ENCODE measurements at places on chromosomes 2 and 18.

DNA sequence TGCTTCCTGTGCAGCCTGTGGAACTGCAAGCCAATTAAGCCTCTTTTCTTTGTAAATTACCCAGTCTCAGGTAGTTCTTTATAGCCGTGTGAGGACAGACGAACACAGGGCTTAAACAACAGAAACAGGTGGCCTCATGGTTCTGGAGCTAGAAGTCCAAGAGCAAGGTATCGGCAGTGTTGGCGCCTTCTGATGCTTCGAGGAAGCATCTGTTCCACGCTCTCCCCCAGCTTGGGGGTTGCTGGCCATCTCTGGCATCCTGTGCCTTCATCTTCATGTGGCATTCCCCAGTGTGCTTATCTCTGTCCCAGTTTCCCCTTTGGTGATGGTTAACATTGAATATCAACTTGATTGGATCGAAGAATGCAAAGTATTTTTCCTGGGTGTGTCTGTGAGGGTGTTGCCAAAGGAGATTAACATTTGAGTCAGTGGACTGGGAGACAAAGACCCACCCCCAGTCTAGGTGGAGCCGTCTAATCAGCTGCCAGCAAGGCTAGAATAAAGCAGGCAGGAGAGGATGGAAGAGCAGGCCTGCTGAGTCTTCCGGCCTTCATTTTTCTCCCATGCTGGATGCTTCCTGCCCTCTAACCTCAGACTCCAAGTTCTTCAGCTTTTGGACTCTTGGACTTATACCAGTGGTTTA lies 287.6 kb downstream of the PHLPP1 start:
- no peak for DNase-seq

DNA sequence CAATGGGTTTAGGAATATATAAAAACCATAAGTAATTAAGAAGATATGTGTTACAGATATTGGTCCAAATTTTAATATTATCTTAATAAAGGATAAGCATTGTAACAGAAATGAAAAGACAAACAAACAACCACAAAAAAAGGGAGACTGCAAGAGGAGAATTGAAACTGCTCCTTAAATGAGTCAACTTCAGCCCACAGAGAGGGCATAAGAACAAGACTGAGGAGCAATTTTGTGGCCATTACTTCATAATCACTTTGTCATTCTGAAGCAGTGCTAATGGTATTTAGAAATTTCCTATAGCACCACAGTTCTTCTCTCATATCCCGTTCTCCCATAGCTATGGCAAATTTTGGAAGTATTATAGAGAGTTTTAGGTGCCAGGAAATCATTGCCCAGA lies 193.2 kb upstream of the HNMT start:
- no peak for DNase-seq

- DNase-seq, result no peak
Measured at GRCh38 chr2:109085912-109086742, 42.9 kb upstream of the SH3RF3 start.

DNA sequence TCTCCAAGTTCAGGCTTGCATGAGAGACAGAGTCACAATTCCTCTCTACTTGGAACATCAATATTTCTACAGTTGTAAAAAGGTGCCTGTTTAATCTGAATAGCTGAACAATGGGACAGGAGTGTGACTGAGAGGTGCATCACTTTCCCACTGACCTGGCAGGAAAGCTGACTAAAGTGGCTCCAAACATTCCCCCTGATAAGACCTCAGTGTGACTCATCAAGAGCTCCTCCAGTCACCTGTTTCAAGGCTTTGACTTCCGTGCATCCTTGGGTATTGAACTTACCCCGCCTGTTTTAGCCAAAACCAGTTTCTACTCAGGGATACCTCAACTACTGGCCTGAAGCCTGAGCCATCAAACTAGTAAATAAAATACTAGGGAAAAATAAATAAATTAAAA lies 453.9 kb upstream of the DDX18 start:
- DNase-seq, result no peak

DNA sequence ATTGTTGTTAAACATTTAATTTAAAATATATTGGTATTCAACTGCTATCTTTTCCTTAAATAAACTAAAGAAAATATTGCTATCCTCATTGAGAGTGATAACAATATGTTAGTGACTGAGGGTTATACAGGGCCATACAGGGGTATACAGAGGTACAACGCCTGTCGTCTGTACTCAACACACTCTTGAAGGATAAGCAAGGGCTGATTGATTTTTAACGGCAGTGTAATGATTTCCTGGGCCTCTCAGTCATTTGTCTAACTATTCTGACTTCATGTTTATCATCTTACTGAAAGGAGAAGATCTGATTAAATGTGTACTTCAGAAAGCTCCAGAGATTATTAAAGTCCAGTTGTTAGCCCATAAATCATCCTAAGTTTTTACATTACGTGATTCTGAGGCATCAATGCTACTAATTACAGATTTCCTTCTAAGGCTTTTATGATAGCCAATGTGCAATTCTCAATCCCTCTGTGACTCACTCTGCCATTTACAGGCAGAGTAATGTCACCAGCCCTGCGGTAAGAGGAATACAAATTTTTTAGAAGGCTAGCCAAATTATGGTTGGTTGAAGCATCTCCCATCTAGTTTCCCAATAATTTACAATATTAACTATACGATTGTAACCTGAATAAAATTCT lies 893.0 kb upstream of the CHAC2 start:
- no peak for DNase-seq

DNA sequence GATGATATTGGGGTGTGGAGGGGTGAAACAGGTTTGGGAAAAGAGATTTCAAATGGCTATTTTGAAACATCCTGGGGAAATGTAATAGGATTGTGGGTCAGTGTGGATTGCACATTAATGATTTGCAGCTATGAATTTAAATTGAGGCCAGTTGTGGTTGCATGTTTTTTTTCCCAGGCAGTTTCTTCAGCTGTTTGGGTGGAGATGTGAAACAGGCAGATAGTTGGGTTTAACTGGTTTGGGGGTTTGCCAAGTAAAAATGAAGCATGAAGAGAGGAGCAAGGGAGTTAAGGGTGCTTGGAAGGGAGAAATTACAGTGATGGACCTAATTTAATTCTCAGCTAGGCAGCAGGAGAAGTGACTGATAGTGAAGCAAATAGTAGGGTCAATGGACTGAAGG lies 16.8 kb downstream of the GPD2 start:
- DNase-seq, result no peak

DNA sequence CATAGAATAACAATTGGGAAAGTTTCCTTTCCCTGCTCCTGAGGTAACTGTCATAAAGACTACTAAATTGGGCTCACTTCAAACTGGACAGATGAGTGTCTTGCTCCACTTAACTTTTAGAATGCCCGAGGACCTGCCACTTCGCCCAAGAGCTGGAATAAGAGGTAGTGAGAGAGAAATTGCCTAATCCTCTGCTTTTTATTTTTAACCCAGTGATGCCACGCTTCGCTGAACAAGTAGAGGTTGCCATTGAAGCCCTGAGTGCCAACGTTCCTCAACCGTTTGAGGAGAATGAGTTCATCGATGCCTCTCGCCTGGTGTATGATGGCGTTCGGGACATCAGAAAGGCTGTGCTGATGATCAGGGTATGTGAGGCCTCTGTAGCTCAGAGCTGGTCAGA lies 269.4 kb upstream of the LRRTM1 start:
- DNase-seq, result no peak

DNA sequence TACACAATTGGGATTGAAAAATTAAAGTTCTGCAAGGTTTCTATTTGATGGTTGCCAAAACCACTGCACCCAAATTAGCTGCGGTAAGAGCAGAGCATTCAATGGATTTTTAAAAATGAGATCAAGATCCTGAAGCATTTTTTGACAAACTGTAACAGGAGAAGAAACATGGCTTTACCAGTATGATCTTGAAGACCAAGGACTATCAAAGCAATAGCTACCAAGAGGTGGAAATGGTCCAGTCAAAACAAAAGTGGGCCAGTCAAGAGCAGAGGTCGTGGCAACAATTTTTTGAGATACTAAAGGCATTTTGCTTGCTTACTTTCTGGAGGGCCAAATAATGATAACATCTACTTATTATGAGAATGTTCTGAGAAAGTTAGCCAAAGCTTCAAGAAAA lies 186.8 kb downstream of the RDH14 start:
- DNase-seq, result no peak

GRCh38 chr2:140808820-140809219 lies 1322.0 kb downstream of the LRP1B start:
- DNase-seq, result no peak

DNA sequence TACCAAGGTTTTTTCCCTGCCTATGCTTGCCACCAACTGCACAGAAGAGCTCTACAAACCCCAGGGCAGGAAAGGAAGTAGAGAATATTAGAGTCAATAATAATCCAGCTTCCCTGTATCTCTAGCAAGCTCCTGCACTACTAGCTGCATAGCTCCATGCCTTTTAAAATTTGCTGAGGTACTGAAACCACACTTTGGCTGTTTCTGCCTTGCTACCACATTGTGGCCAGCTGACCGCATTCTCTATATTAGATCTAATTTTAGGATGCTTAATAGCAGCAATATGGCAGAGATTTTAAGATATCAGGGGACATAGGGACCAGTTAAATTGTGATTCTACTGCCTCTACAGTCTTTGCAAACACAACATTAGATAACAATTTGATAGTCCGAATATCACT lies 534.6 kb downstream of the MBD2 start:
- DNase-seq, result no peak

DNA sequence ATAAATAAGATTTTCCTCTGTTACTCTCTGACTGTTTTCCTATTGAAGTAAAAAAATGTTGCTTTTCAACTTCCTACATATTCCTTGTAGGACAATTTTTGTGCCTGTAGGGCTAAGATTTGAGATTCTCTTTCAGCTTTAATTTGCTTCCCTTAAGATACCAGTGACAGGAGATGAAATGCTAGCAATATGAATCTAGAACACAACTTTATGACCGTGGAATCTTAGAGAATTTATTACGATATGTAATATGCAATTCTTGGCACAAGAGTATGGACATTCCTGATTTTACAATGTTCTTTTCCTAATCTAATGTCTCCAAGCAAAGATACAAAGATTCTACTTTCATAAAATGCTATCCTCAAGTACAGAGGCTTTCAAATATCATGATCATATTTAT lies 180.9 kb downstream of the KCNE4 start:
- no peak for DNase-seq

DNA sequence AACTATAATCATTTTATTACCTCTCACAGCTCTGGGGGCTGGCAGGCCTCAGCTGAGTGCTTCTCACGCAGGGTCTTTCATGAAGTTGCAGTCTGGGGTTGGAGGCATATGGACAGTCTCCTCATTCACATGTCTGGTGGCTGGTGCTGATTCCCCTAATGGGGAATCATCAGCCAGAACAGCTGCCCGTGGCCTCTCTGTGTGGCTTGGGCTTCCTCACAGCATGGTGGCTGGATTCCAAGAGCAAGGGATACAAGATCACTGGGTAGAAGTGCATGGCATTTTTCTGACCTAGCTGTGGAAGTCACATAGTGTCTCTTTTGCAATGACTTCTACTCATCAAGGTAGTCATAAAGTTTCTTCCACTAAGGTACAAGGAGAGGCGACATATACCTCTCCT lies 59.0 kb upstream of the LAPTM4A start:
- DNase-seq, result no peak

- no peak for DNase-seq
Measured at GRCh38 chr18:65938592-65939372, 188.0 kb downstream of the CDH7 start.

- DNase-seq, result no peak
Measured at GRCh38 chr2:119267604-119268003, 44.0 kb downstream of the STEAP3 start.

GRCh38 chr18:61922435-61922834 lies 29.6 kb upstream of the RNF152 start:
- no peak for DNase-seq

- DNase-seq, result peak; percentile 31
Measured at GRCh38 chr2:134218930-134219658, 34.8 kb upstream of the MGAT5 start.

GRCh38 chr2:101341901-101342624 lies 33.6 kb upstream of the RNF149 start:
- peak; percentile 43 for DNase-seq

DNA sequence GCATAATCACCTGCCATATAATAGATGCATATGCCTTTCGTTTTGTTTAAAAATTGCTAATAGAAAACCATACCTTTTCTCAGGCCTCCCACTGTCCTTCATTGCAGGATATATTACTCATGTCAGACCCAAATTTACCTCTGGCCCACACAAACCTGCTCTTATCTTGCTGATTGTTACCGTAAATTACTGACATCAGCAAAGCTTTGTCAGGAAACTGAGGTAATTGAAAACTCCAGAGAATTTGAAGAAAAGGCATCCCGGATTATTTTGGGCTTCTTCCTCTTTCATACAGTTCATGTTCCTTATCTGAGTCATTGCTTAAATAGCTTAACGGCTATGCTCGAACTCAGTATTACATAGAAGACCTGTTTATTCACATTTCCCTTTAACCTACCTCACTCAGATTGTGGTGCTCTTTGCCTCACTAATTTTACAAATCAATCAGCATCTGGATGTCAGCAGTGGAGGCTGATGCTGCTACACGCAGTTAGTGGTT lies 145.7 kb downstream of the ZEB2 start:
- DNase-seq, result no peak

GRCh38 chr2:217049956-217050355 lies 190.1 kb upstream of the TNP1 start:
- DNase-seq, result no peak

GRCh38 chr2:182933629-182934028 lies 67.2 kb upstream of the FRZB start:
- DNase-seq, result no peak

DNA sequence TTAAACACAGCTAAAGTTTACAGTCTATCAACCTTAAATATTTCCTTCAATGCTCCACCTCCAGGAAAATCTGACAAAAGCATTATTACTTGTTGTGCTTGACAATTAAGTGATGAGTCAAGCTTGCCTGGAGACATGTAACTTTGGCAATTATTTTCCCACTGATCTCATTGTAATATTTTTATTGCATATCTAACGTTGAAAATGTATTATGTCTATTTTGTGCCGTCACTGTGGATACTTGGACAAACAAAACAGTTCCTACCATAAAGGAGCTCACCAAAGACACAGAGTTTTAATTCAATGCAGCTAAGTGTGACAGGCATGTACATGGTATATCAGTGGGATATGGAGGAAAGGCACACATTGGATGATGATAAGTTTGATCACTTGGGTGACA lies 24.7 kb downstream of the RNF103 start:
- DNase-seq, result no peak

DNA sequence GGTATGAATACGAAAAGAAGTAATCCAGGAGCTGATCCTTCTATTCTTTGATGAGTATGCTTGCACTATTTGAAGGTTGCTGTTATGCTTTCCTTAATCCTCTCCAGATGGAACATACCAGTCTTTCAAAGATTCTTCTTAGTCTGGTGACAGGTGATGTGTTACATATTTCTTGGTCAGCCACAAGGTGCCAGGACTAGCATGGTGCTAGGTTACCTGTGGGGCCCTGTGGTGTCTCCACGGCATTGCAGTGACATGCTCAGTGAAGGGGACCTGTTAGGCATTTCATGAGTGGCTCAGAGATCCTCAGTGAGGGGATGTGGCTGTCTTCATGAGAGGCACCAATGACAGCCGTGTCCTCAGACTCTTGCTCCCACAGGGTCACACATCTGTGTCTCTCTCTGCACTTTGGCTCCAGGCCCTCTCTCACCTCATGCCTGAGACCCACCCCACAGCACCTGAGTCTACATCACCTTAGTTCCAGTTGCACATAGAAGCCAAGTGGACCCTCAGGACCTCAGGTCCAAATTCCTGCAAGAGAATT lies 13.1 kb upstream of the RAB31 start:
- no peak for DNase-seq

All from stimulated activated CD8-positive, alpha-beta memory T cell treated with anti-CD3 and anti-CD28 coated beads, Interleukin-7, amount 100 ng/mL, for 4 hours (primary cell).